ENCODE measurements at places on chromosomes 3 and 15.

DNA sequence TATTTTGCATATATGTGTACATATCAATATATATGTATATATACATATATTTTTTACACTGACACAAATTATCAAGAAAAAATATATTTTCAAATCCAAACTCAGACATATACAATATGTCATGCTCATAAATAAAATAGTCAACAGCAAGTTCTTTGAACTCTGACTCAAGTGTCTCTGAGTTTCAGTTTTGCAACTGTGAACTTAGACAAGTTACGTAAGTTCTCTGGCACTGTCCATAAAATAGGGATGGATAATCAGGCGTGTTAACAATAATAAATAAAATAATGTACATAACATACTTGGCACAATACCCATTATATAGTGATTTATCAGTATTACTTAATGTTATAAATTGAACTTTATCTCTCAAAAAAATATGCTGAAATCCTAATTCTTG is 12.1 kb upstream of the XRN1 start:
- DNase-seq: no peak

DNA sequence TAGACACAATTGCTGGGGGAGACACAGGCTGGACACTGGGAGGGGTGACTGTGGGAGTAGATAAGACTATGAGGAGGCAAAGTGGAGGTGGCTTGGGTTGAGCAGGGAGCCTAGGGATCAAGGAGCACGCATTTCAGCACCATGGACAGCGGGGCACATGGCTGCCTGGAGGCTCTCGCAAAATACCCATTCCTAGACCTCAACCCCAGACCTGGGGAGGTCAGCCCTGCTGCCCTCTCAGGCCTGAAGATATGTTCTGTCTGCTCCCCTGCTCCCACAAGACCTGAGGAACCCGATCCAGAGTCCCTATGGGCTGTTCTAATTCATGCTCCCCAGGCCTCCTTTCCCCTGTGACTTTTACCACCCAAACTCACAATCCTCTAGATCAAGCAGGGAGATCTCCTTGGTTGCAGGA is 16.0 kb upstream of the CPEB1 start:
- peak; percentile 49 for DNase-seq

DNA sequence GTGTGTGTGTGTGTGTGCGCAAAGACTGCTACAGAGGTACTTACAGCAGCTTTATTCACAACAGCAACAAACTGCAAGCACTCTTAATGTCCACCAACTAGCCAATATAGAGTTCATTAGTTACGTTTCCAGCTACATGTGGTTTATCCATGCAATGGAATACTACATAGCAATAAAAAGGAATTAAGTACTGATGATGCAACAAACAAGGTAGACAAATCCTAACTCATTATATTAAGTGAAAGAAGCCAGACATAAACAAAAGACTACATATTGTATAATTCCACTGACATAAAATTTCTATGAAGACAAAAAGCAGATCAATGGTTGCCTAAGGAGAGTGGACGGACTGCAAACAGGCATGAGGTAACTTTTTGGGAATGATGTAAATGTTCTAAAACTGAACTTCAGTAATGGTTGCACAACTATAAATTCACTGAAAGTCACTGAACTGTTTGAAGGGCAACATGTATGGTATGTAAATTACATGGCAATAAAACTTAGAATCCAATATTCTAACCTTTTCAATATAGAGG is 433.7 kb downstream of the SHQ1 start:
- no peak for DNase-seq

DNA sequence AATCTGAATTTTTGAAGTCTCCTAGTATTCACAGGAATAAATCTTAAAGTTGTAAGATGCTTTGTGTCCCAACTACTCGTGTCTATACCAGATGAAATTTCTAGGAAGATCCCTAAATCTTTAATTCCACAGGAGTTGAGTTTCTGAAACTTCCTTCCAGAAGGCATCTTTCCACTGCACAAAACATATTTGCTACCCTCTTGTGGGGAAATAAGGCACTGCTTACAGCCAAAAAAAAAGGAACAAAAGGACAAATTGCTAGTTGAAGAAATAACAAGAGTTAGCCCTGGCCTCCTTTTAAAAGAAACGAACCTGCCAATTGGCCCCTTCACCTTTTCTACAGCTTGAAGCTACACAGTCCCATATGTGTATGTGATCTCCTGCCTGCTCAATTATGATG is 54.0 kb downstream of the TAFA4 start:
- no peak for DNase-seq

DNA sequence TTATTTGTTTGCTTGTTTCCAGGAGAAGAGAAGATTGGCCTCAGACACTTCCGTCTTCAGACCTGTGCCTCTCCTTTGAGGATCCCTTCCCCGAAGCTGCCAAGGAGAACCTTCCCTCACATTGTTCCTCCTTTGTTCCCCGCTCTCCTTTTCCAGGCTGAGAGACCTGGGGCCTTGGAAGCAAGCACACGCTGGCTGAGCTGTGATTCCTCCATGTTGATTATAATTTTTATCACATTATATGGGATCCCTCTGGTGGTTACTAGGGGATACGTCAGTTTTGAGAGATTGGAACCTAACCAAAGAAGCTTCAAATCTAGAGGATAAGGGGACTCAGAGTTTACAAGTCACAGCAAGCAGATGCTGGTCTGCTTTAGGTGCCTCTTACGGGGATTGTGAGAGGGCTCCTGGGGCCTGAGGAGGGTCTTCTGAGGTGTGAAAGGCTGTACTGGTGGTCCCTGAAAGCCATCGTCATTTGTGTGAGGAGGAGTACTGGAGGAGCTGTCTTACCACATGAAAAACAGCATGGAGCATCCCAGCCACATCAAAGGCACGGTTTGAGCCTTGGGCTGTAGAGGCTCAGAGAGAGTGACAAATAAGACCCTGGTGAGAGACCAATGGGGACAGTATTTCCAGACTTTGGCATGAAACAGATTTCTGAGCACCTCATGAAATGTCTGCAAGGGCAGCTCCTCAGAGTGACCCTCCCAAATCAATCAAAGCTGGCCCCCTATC is 760.1 kb upstream of the CFAP20DC start:
- DNase-seq: no peak

GRCh38 chr15:77024273-77025082 is 29.6 kb downstream of the PSTPIP1 start:
- peak; percentile 59 for DNase-seq

GRCh38 chr15:83835479-83835878 is 181.6 kb downstream of the ADAMTSL3 start:
- no peak for DNase-seq

- DNase-seq: no peak
These were observed 1.8 kb upstream of the MESD start for GRCh38 chr15:80991421-80991820.

- DNase-seq: no peak
These were observed 8.0 kb downstream of the PIK3CA start for GRCh38 chr3:179156170-179156569.
